Activated T-cell treated with anti-CD3 and anti-CD28 coated beads, Interleukin-2, amount 50 U/mL, for 48 hours (primary cell): ENCODE measurements at places on chromosomes 4 and X.

DNA sequence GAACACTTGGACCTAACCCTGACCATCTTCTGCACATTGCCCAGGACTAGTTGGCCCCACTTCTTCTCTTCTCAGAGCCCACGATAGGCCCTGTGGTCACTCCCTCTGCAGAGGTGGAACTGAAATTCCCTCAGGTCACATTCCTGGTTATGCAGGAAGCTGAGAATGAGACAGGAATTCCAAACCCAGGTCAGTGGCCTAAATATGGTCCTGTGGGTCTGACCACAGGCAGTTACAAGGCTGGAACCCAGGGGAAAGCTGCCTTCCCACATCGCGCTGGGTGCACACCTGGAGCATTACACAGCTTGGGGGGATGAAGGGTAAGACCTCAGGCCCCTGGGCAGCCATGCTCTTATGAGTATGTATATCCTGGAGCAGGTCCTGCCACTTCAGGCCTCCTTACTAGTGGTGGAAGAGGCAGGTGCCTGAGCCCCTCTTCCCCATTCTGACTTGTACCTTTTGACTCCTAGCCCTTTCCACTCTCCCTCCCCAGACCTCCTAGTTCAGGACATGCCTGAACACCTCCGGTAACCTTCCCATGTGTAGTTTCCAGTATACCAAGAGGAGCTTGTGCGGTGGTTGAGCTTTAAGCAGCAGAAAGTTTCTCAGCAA lies 173.5 kb downstream of the ASMT start:
- DNase-seq = no peak

DNA sequence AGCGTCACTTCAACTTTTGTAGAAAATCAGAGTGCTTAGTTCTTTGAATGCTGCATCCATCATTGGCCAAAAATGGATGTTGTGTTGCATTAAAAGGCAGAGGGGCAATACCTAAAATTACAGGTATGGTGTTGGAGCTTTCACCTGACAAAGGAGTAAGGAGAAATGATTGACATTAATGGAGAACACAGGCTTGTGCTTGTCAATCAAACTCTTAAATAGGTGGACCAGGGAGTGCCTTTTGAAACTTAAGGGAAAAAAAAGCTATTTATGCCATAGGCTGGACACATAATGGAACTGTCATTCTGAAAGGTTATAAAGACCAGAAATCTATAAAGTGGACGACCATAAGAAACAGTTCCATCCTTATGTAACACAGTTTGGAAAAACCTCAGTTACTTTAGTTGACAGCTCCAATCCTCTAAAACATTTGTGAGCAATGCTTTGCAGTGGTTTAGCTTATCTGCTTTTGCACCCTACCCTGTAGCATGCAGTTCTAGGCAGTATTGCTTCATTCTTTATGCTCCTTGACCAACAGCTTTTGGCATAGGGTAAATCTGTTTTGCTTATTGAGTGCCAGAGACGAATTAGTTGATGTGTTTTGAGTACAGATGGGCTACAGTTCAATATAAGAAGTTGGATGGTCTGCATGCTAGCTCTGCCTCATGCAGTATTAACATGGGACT lies 2.4 kb downstream of the HADH start:
- no peak for DNase-seq

DNA sequence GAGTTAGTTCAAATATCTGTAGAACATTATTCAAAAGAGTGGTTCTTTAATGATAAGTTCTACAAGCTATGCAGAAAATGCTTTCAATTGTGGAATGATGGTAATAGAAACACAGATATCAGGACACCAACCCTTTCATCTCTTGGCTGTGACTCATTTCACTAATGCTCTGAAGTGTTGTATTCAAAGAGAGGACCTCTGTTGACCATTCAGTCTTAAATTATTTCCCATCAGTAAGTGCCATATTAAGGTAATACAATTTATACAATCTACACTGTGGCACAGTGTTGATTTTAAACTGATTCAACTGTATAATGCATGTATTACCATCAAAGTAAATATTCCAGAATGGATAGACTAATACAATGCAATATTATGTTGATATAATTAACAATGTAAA lies 289.0 kb upstream of the ADGRL3 start:
- DNase-seq = no peak

GRCh38 chr4:94226763-94227162 lies 19.1 kb downstream of the SMARCAD1 start:
- DNase-seq = no peak

DNA sequence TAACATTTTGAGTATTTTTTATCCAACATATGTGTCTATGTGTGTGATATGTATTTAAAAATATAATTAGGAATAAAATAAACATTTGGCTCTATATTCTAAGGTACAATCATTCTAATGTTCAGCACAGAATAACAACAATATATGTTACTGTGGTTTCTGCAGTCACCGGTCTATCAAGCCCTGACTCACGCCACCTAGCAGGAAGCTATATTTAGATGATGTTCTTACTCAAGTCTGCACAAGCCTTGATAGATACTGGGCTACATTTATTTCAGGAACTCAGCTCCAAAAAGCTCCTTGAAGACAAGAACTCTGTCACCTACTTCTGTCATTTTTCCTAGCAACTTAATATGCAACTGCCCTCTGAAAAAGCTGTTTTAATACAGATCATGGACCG lies 152.0 kb upstream of the FTHL17 start:
- no peak for DNase-seq

GRCh38 chrX:25288676-25289075 lies 272.9 kb upstream of the ARX start:
- no peak for DNase-seq

- DNase-seq = no peak
These were observed 9.4 kb upstream of the TET2 start for GRCh38 chr4:105137121-105137875.
